A673 (cell line): ENCODE measurements at places on chromosomes 7 and 10.
A peak's percentile ranks its signal among the peaks of the same experiment; 100 is the strongest.

DNA sequence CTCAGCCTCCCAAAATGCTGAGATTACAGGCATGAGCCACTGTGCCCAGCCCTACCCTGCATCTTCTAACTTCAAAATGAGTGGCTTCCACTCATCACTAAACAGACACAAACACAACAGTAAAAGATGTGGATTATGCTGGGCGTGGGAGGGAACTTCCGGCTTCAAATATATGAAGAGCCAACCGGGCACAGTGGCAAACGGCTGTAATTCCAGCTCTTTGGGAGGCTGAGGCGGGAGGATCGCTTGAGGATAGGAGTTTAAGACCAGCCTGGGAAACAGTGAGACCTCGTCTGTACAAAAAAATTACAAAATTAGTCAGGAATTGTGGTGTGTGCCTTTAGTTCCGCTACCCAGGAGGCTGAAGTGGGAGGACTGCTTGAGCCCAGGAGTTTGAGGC, 92.2 kb upstream of the GNA12 start:
- peak; percentile 43 for DNase-seq

DNA sequence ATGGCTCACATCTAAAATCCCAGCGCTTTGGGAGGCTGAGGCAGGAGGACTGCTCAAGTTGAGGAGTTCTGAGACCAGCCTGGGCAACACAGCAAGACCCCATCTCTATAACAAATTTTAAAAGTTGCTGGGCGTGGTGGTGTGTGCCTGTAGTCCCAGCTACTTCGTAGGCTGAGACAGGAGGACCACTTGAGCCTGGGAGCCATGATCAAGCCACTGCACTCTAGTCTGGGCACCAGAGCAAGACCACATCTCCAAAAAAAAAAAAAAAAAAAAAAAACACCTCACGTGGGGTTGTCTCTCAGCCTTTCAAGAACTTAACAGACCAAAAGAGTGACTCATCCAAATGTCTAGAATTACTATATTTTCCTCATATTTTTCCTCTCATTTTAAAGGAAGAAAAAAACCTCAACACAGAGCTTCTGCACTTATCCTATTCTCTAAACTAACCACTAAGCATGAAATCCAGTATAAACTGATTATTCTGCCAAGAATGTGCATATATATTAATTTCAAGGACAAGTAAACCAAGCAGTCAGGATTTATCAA, 46.3 kb downstream of the CUL2 start:
- DNase-seq: no peak

GRCh38 chr10:57018452-57018851, 657.4 kb upstream of the ZWINT start:
- no peak for DNase-seq

- no peak for DNase-seq
Observed at GRCh38 chr10:120765226-120765803, 85.8 kb upstream of the WDR11 start.

DNA sequence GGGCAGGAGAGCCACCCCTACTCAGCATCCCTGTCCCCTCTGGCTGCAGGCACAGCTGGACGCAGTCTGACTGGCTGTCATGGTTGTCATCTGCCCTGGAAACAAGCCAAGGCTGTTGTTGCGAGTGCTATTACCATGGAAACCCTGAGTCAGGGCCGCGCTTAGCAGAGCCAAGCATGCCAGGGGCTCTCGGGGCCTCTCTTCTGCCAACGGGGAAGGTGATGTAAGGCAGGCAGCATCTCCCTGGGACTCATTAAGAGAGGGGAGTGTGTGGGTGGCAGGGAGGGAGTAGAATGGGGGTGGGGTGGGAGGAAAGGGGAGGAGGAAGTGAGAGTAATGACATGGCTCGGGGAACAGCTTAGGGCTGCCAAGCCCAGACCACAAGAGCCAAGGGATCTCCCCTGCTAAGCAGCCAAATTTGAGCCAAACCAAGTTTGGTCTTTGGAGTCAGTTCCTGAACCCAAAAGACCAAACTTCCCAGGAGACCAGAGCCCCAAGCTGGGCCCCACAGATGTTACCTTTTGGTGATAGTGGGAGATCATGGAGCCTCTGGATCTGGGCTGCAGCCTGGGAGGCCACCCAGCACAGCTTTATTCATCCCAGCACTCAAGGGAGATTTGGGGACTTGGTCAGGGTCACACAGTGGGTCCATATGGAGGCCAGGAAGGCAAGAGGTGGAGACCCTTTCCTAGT, 67.6 kb downstream of the TMEM130 start:
- DNase-seq: peak; percentile 91

- no peak for DNase-seq
Observed at GRCh38 chr7:7789551-7789988, 71.2 kb upstream of the RPA3 start.

GRCh38 chr10:61903221-61903927, 1.9 kb downstream of the ARID5B start:
- peak; percentile 79 for DNase-seq

DNA sequence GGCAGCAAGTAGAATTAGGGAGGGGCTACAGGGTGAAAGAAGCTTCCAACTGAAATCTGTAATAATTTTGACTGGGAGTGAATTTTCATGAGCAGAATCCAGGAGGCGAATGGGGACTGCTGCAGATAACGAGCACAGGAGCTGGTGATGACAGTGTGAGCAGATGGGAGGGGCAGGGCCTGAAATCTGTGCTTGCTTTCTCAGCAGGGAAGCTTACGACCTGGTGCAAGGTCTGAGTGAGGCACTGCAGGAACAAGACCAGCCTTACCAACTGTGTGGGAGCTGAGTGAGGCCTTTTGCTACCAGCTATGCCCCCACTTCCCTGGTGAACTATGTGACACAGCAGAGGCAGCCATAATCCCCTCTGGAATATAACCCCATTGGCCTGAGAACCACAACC, 109.8 kb downstream of the HPSE2 start:
- DNase-seq: no peak

- DNase-seq: no peak
Observed at GRCh38 chr10:62842983-62843382, 26.8 kb upstream of the EGR2 start.

GRCh38 chr10:60893231-60893630, 50.8 kb downstream of the RHOBTB1 start:
- no peak for DNase-seq

DNA sequence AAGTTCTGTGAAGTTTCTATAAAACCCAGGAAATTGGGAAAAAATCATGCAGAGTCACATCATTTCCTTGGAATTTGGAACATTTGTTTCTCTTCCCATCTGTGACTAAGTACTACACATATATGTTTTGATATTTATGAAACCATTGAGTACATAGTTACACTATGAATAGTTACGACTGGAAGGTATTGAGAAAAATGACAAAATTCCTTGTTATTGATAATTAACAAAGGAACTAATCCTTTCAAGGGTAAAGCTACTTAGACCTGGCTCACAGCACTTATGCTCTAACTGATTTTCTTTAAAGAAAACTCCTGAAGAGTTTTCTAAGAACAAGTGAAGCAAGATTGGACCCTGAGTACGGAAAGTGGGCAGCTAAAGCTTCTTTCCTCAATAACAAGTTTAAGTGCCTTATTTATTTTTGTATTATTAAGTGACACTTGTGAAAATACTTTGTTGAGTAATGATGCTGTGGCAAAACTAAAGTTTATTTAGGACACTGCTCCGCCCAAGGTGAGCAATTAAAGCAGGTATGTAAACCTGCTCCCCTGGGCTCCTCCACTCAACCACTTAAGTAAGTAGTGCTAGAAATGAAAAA, 12.0 kb upstream of the GLCCI1 start:
- no peak for DNase-seq

DNA sequence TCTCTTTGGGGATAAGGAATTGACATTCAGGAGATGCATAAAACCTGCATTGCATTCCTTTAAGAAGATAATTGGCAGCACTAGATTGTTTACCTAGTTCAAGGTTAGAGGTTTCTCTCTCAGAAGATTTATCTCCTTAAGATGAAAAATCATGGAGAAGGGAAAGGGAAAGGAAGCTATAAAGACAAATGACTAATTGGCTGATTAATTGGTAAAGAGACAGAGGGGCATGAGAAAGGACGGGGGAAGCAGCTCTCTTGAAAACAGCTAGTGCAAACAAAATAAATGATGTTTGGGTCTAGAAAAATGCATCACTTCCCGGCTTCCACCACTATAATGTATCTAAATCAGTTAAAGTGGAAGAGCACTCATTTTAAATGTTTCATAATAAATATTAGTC, 941.2 kb downstream of the XPNPEP1 start:
- no peak for DNase-seq

DNA sequence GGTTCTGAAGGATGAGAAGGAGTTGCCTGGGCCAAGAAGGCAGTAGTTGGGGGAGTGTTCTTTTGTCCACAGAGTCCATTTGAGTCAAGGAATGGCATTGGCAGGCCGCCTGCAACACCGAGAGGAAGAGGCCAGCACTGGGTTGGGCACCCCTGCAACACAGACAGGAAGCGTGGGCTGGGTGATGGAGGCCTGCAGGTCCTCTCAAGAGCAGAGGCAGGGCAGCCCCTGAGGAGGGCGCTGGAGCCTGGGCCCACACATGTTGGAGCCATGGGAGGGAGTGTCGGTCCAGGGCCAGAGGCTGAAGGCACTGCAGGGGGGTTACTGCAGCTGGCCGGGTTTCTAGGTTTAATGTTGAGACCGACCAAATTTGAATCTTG, 137.3 kb downstream of the PTPN20 start:
- no peak for DNase-seq

DNA sequence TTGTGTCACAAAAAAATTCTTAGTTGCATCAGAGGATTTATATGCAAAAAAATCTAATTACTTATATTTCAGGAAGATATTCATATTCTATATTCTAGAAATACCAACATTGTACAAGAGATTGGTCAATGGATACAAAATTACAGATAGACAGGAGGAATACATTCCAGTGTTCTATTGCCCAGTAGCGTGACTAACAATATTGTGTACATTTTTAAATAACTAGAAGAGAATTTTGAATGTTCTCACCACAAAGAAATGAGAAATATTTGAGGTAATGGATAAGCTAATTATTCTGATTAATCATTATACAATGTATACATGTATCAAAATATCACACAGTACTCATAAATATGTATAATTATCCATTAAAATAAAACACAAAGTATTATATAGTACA, 253.3 kb downstream of the IPMK start:
- DNase-seq: no peak

DNA sequence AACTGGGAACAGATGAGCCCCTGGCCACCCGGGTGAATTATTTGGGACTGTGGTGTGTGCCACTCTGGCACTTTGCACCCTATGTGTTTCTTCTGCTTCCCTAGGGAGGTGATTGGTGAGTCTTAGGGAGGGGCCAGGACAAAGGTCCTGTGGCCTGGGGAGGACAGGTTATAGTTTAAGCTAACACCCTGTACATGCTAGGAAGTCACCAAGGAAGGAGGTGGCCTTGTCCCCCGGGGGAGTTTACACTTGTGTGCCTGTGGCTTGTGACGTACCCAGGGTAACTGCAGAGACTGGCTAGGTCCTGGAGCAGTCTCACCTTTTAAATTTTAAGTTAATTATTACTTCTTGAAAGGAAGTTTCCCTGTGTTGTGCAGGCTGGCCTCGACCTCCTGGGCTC, 196.2 kb downstream of the BAMBI start:
- DNase-seq: no peak

DNA sequence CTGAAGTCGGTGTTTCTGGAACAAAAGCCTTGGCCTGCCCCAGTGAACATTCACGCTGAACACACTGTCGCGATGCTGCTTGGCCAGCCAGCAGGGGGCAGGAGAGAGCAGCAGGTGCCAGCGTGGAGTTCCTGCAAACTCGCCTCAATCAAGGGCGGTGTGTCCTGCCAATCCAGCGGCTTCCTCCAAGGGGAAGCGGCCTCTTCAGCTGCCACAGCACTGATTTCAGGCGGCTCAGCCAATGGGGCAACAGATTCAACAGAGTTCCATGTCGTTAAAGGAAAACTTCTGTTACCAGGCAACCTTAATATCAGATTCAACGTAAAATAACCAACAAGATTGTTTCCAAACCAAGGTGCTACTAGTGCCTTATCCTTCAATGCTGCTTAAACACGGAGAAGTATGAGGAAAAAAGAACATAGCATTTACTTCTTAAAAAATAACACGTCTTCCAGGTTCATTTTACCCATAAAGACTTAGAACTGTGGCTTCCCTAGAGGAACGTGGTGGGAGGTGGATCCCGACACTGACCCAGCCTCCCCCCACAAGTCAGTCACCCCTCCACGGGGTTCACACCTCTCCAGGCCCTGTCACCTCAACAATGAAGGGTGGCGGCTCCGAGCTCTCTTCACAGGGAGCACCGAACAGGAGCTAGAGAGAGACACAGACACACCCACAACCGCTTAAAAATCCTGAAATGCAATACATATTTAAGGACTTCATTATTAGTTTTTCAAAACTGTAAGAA, 178.2 kb downstream of the DIP2C start:
- peak; percentile 94 for DNase-seq

- no peak for DNase-seq
Observed at GRCh38 chr10:9219860-9220259, 1165.4 kb downstream of the GATA3 start.

DNA sequence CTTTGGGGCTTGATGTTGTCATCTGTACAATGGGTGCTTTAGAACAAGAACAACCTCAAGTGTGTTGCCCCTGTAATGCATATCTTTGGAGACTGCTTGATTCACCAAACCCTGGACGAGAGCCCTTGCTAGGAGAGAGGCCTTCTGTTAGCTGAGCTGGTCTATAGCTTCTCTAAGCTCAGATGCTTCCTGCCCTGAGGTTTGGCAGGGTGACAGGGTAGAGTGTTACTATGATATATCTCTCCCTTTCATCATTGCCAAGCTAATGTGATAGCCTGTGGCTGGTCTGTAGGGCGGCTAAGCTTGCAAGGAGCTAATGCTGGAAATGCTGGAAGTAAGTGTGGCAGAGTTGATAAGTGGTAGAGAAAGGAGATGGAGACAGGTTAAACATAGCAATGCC, 364.1 kb downstream of the RPS24 start:
- no peak for DNase-seq

- no peak for DNase-seq
Observed at GRCh38 chr7:33054261-33054964, 8.2 kb downstream of the NT5C3A start.

DNA sequence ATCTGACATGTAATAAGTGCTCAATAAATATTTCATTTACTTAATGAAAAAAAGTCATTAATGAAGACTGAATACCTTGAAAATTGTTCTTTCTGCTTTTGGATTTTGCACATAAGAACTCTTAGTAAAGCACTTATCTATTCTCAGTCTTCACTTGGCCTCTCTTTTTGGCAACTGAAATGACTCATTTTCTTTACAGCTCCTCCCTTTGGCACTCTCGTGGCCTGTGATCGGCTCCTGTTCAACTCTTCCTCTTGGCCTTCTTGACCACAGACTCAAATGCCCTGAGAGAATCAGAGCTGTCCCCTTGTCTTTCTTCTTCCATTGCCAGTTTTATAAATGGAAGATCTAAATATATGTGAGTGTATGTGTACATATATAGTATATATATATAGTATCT, 54.2 kb downstream of the FOXP2 start:
- no peak for DNase-seq

DNA sequence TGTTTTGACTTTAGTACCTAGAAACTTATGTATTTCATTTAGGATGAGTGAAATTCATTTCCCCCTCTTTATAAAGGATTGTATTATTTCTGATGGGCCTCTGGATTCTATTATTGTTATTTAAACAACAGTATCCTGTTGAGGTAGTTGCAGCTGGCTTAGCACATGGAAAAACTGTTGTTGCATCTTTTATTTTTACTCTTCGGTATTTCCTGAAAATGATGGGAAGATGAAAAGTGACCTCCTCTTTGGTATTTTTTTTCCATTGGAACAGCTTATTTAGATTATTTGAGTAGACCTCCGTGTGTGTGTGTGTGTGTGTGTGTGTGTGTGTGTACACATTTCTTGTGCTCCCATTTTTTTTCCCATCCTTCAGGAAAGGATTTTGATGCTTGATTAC, 129.8 kb downstream of the PRKG1 start:
- no peak for DNase-seq
